ENCODE measurements at places on chromosomes 3 and 15. TPM values are rescaled to one million over a fixed set of nuclear protein-coding genes. Genes with fewer than 3 reads are reported as not detected.

DNA sequence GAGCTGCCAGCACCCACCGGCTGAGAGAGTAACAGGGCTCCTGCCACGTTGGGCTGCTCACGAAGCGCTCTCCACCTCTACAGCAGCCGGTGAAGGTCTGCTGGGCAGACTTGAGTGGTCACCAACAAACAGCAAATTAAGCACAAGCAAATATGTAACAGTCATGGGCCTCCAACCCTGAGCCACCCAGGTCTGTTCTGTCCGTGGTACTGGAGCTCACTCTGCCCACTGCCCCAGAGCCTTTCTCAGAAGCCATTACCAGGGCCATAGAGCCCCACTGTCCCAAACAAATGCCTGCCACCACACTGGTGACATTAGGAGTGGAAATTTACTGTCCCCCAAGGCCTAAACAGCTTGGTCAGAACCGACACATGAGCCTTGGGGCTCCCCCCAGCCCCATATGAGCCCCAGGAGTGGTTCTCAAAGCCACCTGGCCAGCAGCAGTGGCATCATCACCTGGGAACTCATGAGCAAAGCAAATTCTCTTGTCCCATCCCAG, 56.6 kb downstream of the LRIG1 start:
- DNase-seq = no peak
- H3K36me3 ChIP-seq = peaks cover 4% of the 10 kb centered on the region
- H3K4me1 ChIP-seq = peaks cover 59% of the 10 kb centered on the region
- no peaks in the 10 kb centered on the region for H3K27me3 ChIP-seq
- H3K4me3 ChIP-seq = no peak overlapping the region
- H3K27ac ChIP-seq = peak overlapping the region; percentile 91

DNA sequence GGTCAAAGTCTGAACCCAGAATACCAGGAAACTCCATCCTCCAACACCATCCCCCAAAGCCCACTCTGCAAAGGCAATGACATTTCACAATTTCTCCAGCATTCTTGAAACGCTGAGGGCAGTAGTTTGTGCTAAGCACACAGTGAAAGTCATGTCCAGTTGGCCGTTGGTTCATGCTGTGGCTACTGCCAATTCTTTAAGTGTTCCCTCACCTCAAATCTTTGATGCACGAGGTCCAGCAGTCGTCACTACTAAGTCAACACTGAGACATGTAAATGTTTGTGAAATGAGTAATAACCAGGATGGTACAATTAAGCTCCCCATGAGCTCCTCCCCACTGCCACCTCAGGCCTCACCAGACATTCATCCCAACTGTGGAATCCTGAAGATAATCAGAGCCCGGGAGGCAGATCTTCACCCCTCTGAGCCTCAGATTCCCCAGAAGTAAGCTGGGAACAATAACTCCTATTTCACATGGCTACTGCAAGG, 7.0 kb downstream of the SUCLG2 start:
- peaks cover 27% of the 10 kb centered on the region for H3K4me1 ChIP-seq
- no peak for DNase-seq
- H3K4me3 ChIP-seq = no peak overlapping the region
- no peak overlapping the region for H3K27ac ChIP-seq

DNA sequence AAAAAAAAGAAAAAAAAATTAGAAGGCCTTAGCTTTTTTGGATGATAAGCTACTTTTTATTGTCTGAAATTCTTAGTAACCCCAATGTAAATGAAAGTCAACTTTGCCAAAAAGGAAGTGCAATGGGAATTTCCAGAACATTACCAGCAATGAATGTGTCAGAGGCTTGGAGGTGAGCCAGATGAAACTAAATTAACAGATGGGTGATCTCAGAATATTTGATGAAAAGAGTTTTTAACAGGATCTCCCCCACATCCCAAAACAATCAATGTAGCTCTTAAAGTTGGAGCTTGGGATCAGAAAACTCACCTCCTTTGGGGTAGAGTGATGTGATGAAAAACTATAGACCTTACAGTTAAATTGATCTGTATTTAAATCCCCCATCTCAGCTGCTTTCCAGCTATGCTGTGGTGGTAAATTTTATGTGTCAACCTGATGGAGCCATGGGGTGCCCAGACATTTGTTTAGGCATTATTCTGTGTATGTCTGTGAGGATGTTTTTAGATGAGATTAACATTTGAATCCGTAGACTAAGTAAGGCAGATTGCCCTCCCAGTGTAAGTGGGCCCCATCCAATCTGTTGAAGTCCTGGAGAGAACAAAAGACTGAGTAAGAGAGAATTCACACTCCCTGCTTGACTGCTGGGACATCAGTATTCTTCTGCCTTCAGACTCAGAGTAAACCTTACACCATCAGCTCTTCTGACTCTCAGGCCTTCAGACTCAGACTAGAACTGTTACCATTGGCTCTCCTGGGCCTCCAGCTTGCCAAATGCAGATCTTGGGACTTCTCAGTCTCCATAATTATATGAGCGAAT, 84.3 kb upstream of the TNFSF10 start:
- DNase-seq = no peak
- H3K4me3 ChIP-seq = no peak overlapping the region
- H3K27ac ChIP-seq = peak overlapping the region; percentile 67
- no peaks in the 10 kb centered on the region for H3K36me3 ChIP-seq
- H3K27me3 ChIP-seq = no peaks in the 10 kb centered on the region

DNA sequence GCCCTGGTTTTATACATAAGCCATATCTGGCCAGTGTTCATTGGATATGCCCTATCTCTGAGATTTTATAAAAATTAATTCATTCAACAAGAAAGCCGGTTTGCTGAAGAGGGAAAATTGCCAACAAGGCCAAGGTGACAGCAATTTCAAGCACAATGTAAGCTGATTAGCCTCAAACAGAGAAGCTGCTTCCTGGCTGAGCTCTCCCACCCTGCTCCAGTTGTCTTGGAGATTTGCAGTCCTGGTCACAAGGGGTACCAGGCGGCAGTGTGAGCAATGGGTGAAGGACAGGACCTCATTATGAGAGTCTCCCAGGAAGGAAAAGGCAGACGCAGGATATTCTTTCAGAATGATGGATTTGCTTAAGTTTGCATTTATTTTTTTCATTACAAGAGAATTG, 5.4 kb upstream of the THSD4 start:
- H3K27ac ChIP-seq = no peak overlapping the region
- no peak overlapping the region for H3K4me3 ChIP-seq
- H3K27me3 ChIP-seq = no peaks in the 10 kb centered on the region
- no peaks in the 10 kb centered on the region for H3K36me3 ChIP-seq
- H3K4me1 ChIP-seq = no peaks in the 10 kb centered on the region
- no peak for DNase-seq

DNA sequence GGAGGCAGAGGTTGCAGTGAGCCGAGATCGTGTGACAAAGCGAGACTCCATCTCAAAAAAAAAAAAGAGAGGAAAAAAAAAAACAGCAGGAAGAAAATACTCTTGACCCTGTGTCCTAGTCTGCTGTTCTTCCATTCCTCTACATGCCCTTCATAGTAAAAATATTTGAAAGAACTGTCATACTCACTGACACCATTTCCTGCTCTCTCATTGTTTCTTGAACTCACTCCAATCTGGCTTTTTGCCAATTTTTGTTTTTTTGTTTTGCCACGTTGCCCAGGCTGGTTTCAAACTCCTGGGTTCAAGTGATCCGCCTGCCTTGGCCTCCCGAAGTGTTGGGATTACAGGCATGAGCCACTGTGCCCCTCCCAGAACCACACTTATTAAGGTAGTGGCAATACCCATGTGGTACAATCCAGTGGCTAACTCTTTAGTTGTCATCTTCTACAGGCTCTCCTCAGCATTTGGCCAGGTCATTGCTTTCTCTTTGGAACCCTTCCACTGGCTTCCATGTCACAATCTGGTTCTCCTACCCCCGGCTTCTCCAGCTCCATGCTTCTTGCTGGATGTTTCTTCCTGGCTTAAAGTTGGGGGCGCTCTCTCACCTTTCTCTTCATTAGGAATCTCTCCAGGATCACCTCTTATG, 238.2 kb upstream of the C2CD4B start:
- H3K4me1 ChIP-seq = no peaks in the 10 kb centered on the region
- H3K4me3 ChIP-seq = no peak overlapping the region
- DNase-seq = no peak
- H3K27me3 ChIP-seq = no peaks in the 10 kb centered on the region
- no peak overlapping the region for H3K27ac ChIP-seq
- no peaks in the 10 kb centered on the region for H3K36me3 ChIP-seq

DNA sequence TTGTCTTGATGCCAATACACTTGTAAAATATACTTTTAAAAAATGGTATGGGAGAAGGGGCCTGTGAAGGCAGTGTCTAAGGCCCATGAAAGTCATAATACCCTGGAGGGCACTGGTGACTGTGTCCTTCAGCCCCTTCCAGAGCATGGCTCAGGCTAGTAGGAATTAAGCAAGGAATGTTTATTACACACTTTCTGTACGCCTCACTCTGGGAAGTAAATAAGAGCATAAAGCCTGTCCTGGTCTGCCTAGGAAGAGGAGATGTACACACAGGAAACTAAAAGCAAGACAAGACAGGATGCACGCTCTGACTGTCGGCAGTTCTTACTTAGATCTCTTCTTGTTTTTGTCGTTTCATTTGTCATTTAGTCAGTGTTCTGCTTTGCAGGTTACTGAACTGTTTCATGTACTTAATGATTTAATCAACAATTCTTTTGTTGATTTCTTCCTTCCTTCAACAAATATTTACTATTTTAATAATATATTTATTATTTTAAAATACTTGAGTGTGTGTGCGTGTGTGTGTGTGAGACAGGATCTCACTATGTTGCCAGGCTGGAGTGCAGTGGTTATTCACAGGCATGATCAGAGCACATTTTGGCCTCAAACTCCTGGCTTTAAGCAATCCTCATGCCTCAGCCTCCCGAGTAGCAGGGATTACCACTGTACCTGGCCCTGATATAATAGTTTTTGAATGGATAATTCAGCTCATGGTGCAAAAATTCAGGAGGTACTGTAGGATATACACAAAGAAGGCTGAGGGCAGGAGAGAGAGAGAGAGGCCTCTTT, 9.0 kb upstream of the SMAD6 start:
- DNase-seq = no peak
- no peak overlapping the region for H3K4me3 ChIP-seq
- no peak overlapping the region for H3K27ac ChIP-seq
- no peaks in the 10 kb centered on the region for H3K4me1 ChIP-seq

- H3K27ac ChIP-seq = no peak overlapping the region
- H3K36me3 ChIP-seq = no peaks in the 10 kb centered on the region
- no peak overlapping the region for H3K4me3 ChIP-seq
- no peak for DNase-seq
- no peaks in the 10 kb centered on the region for H3K4me1 ChIP-seq
These were observed 27.6 kb upstream of the ARL6 start for GRCh38 chr3:97736928-97737327.

- no peaks in the 10 kb centered on the region for H3K36me3 ChIP-seq
- no peak overlapping the region for H3K27ac ChIP-seq
- peaks cover 22% of the 10 kb centered on the region for H3K4me1 ChIP-seq
- no peaks in the 10 kb centered on the region for H3K27me3 ChIP-seq
These were observed 13.4 kb upstream of the MBNL1 start for GRCh38 chr3:152255290-152255689.

- no peaks in the 10 kb centered on the region for H3K27me3 ChIP-seq
- no peak overlapping the region for H3K27ac ChIP-seq
- no peaks in the 10 kb centered on the region for H3K4me1 ChIP-seq
- no peak overlapping the region for H3K4me3 ChIP-seq
- H3K36me3 ChIP-seq = no peaks in the 10 kb centered on the region
These were observed 42.4 kb downstream of the MYO5A start for GRCh38 chr15:52486003-52486996.

DNA sequence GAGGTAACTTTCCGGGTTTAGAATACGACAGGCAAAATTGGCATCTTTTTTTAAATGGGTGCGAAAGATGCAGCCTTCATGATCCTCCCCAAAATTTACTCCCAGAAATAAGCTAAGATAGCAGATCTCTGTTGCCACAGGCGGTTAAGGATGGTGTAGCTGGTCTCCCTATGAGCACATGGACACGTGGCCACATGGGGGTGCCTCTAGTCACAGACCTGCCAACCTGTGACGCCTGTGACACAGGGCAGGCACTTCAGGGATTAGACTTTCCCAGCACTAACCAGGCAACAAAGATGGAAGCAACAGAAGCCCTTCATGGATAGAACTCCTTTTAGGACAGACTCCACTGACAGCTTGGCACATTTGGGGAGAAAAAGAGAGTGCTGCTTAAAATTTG, 320.3 kb downstream of the THSD4 start:
- H3K4me3 ChIP-seq = no peak overlapping the region
- no peak for DNase-seq
- H3K27me3 ChIP-seq = no peaks in the 10 kb centered on the region
- H3K4me1 ChIP-seq = no peaks in the 10 kb centered on the region
- H3K36me3 ChIP-seq = no peaks in the 10 kb centered on the region

DNA sequence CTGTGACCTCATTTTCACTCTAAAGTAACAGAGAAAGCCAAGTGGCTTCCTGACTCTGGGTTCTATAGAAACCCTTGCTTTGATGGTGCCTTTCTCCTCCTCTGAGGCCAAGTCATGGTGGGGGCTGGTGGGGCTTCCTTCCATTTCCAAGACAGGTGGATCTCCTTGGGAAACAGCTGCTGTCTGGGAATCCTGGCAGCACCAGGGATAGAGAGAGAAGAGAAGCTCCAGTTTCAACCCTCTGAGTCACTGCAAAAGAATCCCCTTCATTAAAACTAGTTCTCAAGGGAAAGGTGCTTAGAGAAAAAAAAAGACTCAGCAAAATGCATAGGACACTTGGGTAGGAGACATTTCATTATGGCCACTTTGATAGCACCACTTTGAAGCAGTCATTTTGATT, 614.4 kb downstream of the FHIT start:
- no peak overlapping the region for H3K4me3 ChIP-seq
- DNase-seq = no peak
- no peak overlapping the region for H3K27ac ChIP-seq
- no peaks in the 10 kb centered on the region for H3K4me1 ChIP-seq

DNA sequence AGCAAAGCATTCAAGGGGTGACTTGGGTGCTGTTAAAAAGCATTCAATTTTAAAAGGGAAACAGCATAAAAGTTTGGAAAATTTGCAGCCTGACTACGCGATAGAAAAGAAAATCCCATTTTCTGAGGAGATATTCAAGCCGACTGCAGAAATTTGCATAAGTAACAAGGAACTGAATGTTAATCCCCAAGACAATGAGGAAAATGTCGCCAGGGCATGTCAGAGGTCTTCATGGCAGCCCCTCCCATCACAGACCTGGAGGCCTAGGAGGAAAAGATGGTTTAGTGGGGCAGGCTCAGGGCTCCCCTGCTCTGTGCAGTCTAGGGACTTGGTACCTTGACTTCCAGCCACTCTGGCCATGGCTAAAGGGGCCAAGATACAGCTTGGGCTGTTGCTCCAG, 93.1 kb downstream of the ISL2 start:
- no peak overlapping the region for H3K27ac ChIP-seq
- peaks cover 4% of the 10 kb centered on the region for H3K4me1 ChIP-seq
- no peak for DNase-seq
- no peak overlapping the region for H3K4me3 ChIP-seq

GRCh38 chr15:38941399-38941953, 376.9 kb upstream of the RASGRP1 start:
- no peaks in the 10 kb centered on the region for H3K4me1 ChIP-seq
- H3K36me3 ChIP-seq = no peaks in the 10 kb centered on the region

GRCh38 chr3:33883538-33883950, 85.1 kb downstream of the PDCD6IP start:
- no peak overlapping the region for H3K4me3 ChIP-seq
- no peak overlapping the region for H3K27ac ChIP-seq
- no peaks in the 10 kb centered on the region for H3K4me1 ChIP-seq
- DNase-seq = no peak

Gene HIGD2B
- total RNA-seq = not detected

Gene P4HTM
- total RNA-seq = 34.0 TPM

Gene FBN1
- 2.4 TPM for total RNA-seq

Gene PPP1R14D
- 0.37 TPM for total RNA-seq

Gene UBXN7
- 23.8 TPM for total RNA-seq

Gene ANKUB1
- not detected for total RNA-seq

Gene ATP13A5
- 0.09 TPM for total RNA-seq

Gene IMPG2
- total RNA-seq = 0.04 TPM

Gene SCAANT1
- not detected for total RNA-seq

Gene CGNL1
- 24.5 TPM for total RNA-seq

Measured in pancreas (tissue), 10 donors.